ENCODE measurements at places on chromosomes 6 and 20.

- DNase-seq = no peak
- H3K27me3 ChIP-seq = no peaks in the 10 kb centered on the region
- no peak overlapping the region for H3K4me3 ChIP-seq
- peaks cover 38% of the 10 kb centered on the region for H3K4me1 ChIP-seq
- no peak overlapping the region for H3K27ac ChIP-seq
- peaks cover 5% of the 10 kb centered on the region for H3K36me3 ChIP-seq
Observed at GRCh38 chr6:142822383-142822782, 122.6 kb downstream of the HIVEP2 start.

- DNase-seq = no peak
- no peak overlapping the region for H3K4me3 ChIP-seq
- H3K4me1 ChIP-seq = peaks cover 37% of the 10 kb centered on the region
- no peaks in the 10 kb centered on the region for H3K27me3 ChIP-seq
- H3K36me3 ChIP-seq = no peaks in the 10 kb centered on the region
- peak overlapping the region; percentile 77 for H3K27ac ChIP-seq
Observed at GRCh38 chr20:47318027-47318585, 38.4 kb downstream of the ZMYND8 start.

DNA sequence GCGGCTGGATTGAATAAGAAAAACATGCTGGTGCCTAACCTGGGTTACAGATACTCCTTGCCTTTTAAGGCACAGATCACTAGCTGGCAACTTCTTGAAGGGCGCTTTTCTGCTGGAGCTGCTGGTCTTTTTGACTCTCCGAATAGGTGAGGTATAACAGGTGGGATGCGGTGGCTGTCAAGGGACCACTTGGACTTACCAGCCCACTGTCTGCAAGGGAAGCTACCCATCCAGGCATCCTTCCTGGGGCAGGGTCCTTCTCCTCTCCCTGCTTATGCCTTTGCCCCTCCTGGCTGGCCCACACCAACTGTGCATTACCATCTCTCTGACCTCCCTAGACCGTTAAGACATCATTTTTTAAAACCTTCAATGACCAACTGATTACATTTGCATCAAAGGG lies 57.4 kb downstream of the NPEPL1 start:
- H3K36me3 ChIP-seq = no peaks in the 10 kb centered on the region
- H3K27me3 ChIP-seq = no peaks in the 10 kb centered on the region
- no peak overlapping the region for H3K4me3 ChIP-seq
- H3K4me1 ChIP-seq = no peaks in the 10 kb centered on the region
- no peak overlapping the region for H3K27ac ChIP-seq
- DNase-seq = no peak

DNA sequence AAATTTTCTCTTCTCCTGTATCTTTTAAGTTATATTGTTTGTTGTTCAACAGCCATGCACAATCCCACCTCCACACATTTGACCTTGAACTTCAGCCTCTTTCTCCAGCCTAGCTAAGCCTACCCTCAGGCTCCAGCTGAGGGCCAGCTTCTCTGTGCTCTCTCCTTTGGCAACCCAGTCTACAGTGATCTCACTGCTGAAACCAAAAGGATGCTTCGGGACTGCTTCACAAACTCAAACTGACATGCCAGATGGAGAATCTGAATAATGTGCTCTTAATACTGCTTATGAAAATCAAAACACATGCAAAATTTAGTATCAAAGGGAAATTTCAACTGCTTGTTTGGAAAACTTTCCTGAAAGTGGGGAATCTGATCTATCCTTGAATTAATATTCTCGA lies 16.1 kb upstream of the RIN2 start:
- no peak overlapping the region for H3K27ac ChIP-seq
- H3K4me1 ChIP-seq = no peaks in the 10 kb centered on the region
- H3K4me3 ChIP-seq = no peak overlapping the region
- no peaks in the 10 kb centered on the region for H3K36me3 ChIP-seq
- no peaks in the 10 kb centered on the region for H3K27me3 ChIP-seq
- DNase-seq = no peak

GRCh38 chr6:124974771-124975377 lies 12.6 kb downstream of the RNF217 start:
- no peak for DNase-seq
- no peaks in the 10 kb centered on the region for H3K4me1 ChIP-seq
- no peaks in the 10 kb centered on the region for H3K36me3 ChIP-seq
- no peak overlapping the region for H3K27ac ChIP-seq
- H3K4me3 ChIP-seq = no peak overlapping the region
- H3K27me3 ChIP-seq = no peaks in the 10 kb centered on the region

DNA sequence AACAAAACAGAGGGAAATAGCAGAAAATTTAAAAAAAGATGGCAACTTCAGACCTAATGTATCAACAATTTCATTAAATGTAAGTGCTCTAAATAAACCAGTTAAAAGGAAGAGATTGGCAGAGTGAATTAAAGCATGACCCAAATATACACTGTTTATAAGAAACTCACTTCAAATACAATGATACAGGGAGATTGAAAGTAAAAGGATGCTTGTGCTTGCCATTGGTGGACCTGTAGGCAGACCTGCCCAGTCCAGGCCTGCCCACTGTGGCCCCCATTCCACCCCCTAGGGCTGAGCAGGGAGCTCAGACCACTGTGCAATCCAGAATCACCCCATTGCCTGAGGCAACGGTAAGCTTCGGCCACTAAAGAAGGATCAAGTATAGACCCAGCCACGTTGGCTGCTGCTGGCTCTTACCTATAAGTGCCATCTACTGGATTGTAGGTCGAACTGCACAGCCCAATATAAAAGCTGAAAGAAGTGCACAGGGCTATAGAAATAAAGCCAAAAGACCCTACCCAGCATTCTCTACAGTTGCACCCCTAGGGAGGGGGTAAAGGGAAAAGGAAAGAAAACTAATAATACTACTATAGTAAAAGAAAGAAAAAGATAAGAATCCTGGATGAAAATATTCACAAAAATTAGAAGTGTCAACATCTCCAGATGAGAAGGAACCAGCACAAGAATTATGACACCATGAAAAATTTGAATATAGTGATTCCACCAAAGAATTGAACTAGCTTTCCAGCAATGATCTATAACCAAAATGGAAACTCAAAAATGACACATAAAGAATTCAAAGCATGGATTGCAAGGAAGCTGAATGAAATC lies 36.1 kb downstream of the PSMB1 start:
- no peaks in the 10 kb centered on the region for H3K27me3 ChIP-seq
- no peaks in the 10 kb centered on the region for H3K4me1 ChIP-seq
- peak; percentile 11 for DNase-seq
- no peak overlapping the region for H3K27ac ChIP-seq
- no peaks in the 10 kb centered on the region for H3K36me3 ChIP-seq
- H3K4me3 ChIP-seq = no peak overlapping the region

DNA sequence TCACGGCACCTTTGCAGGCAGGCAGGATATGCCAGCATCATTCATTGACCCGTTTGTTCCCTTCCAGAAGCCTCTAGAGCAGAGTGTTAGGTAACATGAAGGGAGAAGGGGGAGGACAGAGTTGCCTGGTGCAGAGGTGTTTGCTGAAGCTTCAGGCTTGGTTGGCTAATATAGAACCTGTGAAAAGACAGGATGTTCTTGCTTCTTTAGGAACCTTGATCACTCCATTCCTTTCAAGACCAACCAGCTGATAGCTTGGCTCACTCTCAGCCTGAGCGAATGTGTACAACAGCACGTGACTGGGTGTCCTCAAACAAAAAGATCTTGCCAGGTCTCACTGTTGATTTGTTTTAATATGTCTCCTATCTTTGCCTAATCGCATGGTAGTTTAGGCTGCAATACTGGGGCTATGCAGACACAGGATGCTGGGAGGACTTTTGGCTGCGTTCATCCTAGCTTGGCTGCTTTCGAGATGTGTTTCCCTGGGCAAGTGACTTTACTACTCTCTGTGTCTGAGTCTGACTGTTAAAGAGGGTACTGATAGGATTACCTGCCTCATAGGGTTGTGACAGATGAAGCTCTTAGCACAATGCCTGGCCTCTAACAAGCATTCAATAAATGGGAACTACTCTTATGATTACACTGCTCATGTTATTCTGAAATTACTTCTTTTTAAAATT lies 16.0 kb downstream of the SHLD1 start:
- peaks cover 9% of the 10 kb centered on the region for H3K36me3 ChIP-seq
- no peaks in the 10 kb centered on the region for H3K27me3 ChIP-seq
- no peak for DNase-seq
- H3K4me1 ChIP-seq = no peaks in the 10 kb centered on the region

- no peak for DNase-seq
- H3K4me1 ChIP-seq = no peaks in the 10 kb centered on the region
- H3K36me3 ChIP-seq = no peaks in the 10 kb centered on the region
- no peak overlapping the region for H3K27ac ChIP-seq
- no peaks in the 10 kb centered on the region for H3K27me3 ChIP-seq
- no peak overlapping the region for H3K4me3 ChIP-seq
Observed at GRCh38 chr6:56259234-56260077, 12.1 kb upstream of the COL21A1 start.

GRCh38 chr6:87171938-87172633 lies 16.7 kb downstream of the ZNF292 start:
- H3K4me3 ChIP-seq = no peak overlapping the region
- peaks cover 5% of the 10 kb centered on the region for H3K36me3 ChIP-seq
- H3K27me3 ChIP-seq = no peaks in the 10 kb centered on the region

- H3K27me3 ChIP-seq = no peaks in the 10 kb centered on the region
- DNase-seq = no peak
- peak overlapping the region; percentile 76 for H3K4me3 ChIP-seq
- no peaks in the 10 kb centered on the region for H3K36me3 ChIP-seq
- peaks cover 9% of the 10 kb centered on the region for H3K4me1 ChIP-seq
- H3K27ac ChIP-seq = no peak overlapping the region
Observed at GRCh38 chr6:167349631-167350274, 24.9 kb downstream of the TTLL2 start.

DNA sequence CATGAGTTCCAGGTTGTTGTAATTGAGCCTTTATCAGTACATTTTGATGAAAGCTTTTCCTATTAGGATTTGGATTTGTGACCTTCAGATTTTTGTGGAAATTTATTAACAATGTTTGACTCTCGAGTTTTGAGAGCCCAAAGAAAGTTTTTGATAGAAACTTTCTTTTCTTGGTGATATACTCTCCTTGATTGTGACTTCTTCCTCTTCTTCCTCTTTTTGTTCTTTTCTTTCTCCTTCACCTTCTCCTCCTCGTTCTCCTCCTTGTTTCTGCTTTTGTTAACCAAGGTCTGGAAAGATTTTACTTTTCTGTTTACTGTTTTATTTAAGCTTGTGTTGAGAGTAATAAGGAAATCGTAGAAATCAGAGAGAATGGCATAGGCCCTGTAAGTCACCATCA lies 182.4 kb downstream of the TRIM27 start:
- H3K4me1 ChIP-seq = no peaks in the 10 kb centered on the region
- peaks cover 57% of the 10 kb centered on the region for H3K27me3 ChIP-seq
- H3K4me3 ChIP-seq = no peak overlapping the region
- no peak for DNase-seq

- no peaks in the 10 kb centered on the region for H3K27me3 ChIP-seq
- no peak for DNase-seq
- no peak overlapping the region for H3K4me3 ChIP-seq
- no peak overlapping the region for H3K27ac ChIP-seq
- no peaks in the 10 kb centered on the region for H3K4me1 ChIP-seq
Observed at GRCh38 chr6:138410972-138411880, 7.2 kb downstream of the HEBP2 start.

- no peaks in the 10 kb centered on the region for H3K4me1 ChIP-seq
- no peak overlapping the region for H3K27ac ChIP-seq
- H3K27me3 ChIP-seq = peaks cover 2% of the 10 kb centered on the region
- H3K4me3 ChIP-seq = no peak overlapping the region
- DNase-seq = no peak
- no peaks in the 10 kb centered on the region for H3K36me3 ChIP-seq
Observed at GRCh38 chr6:170209354-170210025, 81.4 kb downstream of the DLL1 start.

- peaks cover 8% of the 10 kb centered on the region for H3K4me1 ChIP-seq
- no peak overlapping the region for H3K4me3 ChIP-seq
- H3K27ac ChIP-seq = no peak overlapping the region
- DNase-seq = no peak
- H3K36me3 ChIP-seq = no peaks in the 10 kb centered on the region
- peaks cover 71% of the 10 kb centered on the region for H3K27me3 ChIP-seq
Observed at GRCh38 chr20:49318091-49318429, 40.2 kb upstream of the ZNFX1 start.

GRCh38 chr6:170362121-170362520 lies 55.6 kb downstream of the FAM120B start:
- DNase-seq = no peak
- H3K36me3 ChIP-seq = peaks cover 57% of the 10 kb centered on the region
- no peak overlapping the region for H3K4me3 ChIP-seq
- H3K27ac ChIP-seq = no peak overlapping the region
- no peaks in the 10 kb centered on the region for H3K27me3 ChIP-seq

DNA sequence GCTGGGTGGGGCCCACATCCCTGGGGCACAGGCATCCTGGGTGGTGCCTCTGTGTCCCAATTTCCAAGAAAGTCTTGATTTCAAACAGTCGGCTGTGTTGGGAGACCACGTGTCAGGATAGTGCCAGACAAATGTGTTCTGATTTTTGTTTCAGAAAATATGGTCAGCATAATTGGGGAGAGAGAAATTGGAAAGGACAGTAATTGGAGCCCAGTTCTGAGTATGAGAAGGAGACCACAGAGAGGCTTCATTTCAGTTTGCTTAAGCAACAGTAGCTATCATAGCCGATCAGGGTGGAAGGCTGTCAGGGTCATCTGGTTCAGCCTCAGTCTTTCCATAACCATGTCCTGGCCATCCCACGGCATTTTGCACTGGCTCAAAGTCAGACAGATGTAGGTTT lies 220.7 kb downstream of the CDC5L start:
- H3K4me1 ChIP-seq = no peaks in the 10 kb centered on the region
- DNase-seq = no peak
- H3K27me3 ChIP-seq = no peaks in the 10 kb centered on the region
- H3K27ac ChIP-seq = no peak overlapping the region
- no peak overlapping the region for H3K4me3 ChIP-seq

All from thymus (tissue), 14 donors.